ENCODE measurements at places on chromosomes 12 and 14. TPM values are rescaled to one million over a fixed set of nuclear protein-coding genes. Genes with fewer than 3 reads are reported as not detected.

Gene CNTN1
- 297 TPM for total RNA-seq

Gene BICD1
- 146 TPM for total RNA-seq

Gene AHNAK2
- 31.6 TPM for total RNA-seq

Gene MOAP1
- total RNA-seq: 59.5 TPM

Gene NEUROD4
- 4.4 TPM for total RNA-seq

Gene SLC7A7
- total RNA-seq: 2.8 TPM

Gene KITLG
- total RNA-seq: 70.4 TPM

Gene TIMM9
- 21.3 TPM for total RNA-seq

Gene TTC5
- 47.3 TPM for total RNA-seq

Gene EIF2S3B
- total RNA-seq: 0.94 TPM

Gene UTP20
- total RNA-seq: 27.9 TPM

Gene CLEC1B
- total RNA-seq: not detected

Gene GSKIP
- total RNA-seq: 21.6 TPM

Gene ERG28
- total RNA-seq: 8.8 TPM

Gene ZNF641
- 49.5 TPM for total RNA-seq

Gene SALL2
- total RNA-seq: 14.4 TPM

Gene NFE2
- 0.63 TPM for total RNA-seq

Gene MIPOL1
- total RNA-seq: 33.8 TPM

Gene CSRP2
- 280 TPM for total RNA-seq
